ENCODE measurements at places on chromosomes 3 and 15.

DNA sequence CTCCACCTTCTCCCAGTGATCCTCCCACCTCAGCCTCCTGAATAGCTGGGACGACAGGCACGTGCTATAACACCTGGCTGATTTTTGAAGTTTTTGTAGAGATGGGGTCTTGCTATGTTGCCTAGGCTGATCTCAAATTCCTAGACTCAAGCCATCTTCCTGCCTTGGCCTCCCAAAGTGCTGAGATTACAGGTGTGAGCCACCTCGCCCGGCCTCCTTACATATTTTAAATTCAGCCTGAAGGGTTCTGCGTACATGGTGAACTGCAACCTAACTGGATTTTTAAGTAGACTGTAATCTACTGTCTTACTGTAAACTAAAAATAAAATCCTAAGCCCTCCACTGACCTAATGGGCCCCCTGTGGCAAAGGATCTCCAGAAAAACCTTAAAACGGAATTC, 34.1 kb downstream of the MASP1 start:
- no peak for DNase-seq

- no peak for DNase-seq
Measured at GRCh38 chr3:117548600-117548999, 839.0 kb downstream of the TUSC7 start.

- DNase-seq: no peak
Measured at GRCh38 chr15:81853150-81853748, 192.6 kb downstream of the MEX3B start.

- DNase-seq: no peak
Measured at GRCh38 chr15:52109559-52110451, 2.8 kb downstream of the BCL2L10 start.

DNA sequence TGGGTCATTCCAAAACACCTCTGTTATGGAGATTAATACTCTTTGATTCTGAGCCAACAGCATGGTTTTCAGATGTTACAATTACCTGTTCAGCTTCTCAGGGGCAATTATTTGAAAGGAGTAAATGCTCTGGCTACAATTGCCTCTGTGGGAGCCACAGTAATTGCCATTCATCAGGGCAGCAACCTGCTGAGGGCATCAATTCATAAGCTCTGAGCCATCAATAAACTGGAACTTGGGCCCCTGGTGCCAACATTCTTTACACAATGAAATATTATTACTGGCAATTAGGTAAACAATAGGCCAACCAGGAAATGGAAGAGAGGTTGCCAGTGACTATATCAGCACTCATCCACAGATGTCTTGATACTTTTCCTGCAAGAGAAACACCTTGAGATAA, 660.8 kb downstream of the MECOM start:
- no peak for DNase-seq
